Stimulated activated CD4-positive, alpha-beta T cell treated with anti-CD3 and anti-CD28 coated beads, Interleukin-15, amount 100 ng/mL, for 24 hours (primary cell): ENCODE measurements at places on chromosomes 3 and 15.
A peak's percentile ranks its signal among the peaks of the same experiment; 100 is the strongest.

- DNase-seq = no peak
Measured at GRCh38 chr15:83046558-83047127, 20.4 kb downstream of the BTBD1 start.

- DNase-seq = no peak
Measured at GRCh38 chr15:68683026-68683425, 104.2 kb downstream of the CORO2B start.

DNA sequence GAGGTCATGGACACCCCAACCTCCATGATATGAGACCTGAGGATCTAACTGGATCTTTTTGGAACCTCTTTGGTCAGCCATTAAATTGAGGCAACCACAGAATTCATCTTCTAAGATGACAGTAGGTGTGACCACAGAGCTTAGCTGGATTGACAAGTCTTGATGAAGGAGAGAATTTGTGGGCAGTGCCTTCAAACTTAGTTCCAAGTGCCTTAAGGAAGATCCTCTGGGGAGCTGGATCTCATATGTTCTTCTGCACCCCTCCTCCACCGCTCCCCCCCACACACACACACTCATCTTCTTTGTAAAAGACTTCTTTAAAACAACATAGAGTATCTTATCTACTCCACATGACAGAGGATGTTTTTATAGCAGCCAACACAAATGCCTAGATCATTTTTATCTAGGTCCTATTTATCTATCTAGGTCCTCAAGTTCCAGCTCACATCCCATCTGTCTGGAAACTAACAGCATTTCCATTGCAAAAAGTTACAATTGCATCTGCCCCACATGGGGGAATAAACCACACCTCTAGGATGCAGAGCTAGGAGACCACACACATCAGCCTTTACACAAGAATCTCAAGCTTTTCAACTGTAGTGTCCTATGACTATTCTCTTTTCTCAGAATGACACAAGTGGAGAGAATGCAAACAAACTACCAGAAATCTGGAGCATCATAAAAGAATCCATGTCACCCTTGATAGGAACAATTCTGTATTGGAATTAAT is 37.4 kb downstream of the WWTR1 start:
- DNase-seq = no peak

GRCh38 chr3:118765636-118766305 is 268.9 kb downstream of the IGSF11 start:
- DNase-seq = no peak

- DNase-seq = no peak
Measured at GRCh38 chr3:173044998-173045397, 96.0 kb downstream of the SPATA16 start.

- DNase-seq = no peak
Measured at GRCh38 chr15:70111203-70112073, 13.7 kb upstream of the TLE3 start.

DNA sequence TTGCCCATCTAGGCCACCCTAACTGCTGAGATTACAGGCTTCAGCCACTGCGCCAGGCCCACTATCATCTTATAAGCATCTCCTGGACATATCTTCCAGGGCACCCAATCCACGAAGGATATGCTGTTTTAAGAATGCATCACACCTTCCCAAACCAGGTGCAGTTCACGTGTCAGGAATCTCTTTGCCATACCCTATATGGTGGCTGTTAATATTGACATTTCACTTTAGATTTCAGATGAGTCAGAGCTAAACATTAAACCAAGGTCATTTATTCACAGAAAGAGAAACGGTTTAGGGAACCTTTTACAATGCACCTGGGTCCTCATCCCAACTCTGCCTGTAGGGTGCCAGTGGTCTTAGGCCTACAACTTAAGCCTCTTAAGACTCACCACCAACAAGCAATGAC is 85.7 kb downstream of the TBL1XR1 start:
- no peak for DNase-seq

DNA sequence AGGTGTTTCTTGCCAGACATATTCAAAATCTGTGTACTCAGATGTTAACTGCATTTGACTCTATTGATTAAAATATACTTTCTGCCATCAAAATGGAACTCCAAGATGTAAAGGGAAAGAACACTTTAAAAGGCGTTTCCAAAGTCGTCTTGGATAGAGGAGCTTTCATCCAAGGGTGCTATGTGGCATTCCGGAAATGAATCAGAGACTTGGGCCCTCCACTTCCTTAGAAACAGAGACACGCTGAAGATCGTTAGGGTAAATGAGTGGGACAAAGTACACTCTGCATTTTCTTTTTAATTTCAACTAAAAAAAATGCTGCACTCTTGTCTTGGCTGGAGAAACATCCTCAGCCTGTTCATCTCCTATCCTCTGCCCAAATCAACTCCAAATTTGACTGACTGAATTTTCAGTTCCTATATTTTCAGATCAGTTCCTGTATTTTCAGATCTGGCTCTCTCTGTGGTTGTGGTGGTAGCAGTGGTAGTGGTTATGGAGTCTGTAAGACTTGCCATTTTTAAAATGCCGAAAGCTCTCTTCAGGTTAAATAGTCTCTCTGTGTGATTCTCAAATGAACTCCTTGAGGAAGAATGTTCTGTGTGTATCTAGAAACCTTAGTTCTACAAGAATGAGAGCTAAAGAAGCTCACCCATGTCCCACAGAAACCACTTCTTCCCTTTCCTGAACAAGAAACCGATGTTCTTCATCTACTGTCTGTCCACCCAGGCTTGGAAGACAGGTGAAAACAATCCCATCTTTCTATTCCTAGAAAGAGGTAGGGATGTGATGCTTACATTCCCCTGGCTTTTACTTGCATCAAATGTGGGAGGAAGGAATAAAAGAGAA is 156.8 kb upstream of the ICE2 start:
- no peak for DNase-seq

GRCh38 chr3:152937234-152937633 is 102.3 kb downstream of the P2RY1 start:
- no peak for DNase-seq

- no peak for DNase-seq
Measured at GRCh38 chr3:63998852-63999754, 24.2 kb downstream of the PSMD6 start.

GRCh38 chr3:65342084-65342683 is 654.4 kb upstream of the ADAMTS9 start:
- peak; percentile 51 for DNase-seq

- no peak for DNase-seq
Measured at GRCh38 chr3:32257042-32257441, 18.6 kb downstream of the CMTM8 start.
